HT1080 (cell line): ENCODE measurements at places on chromosomes 6 and 20.

- DNase-seq, result peak; percentile 77
Measured at GRCh38 chr6:106574741-106575458, 54.4 kb downstream of the RTN4IP1 start.

DNA sequence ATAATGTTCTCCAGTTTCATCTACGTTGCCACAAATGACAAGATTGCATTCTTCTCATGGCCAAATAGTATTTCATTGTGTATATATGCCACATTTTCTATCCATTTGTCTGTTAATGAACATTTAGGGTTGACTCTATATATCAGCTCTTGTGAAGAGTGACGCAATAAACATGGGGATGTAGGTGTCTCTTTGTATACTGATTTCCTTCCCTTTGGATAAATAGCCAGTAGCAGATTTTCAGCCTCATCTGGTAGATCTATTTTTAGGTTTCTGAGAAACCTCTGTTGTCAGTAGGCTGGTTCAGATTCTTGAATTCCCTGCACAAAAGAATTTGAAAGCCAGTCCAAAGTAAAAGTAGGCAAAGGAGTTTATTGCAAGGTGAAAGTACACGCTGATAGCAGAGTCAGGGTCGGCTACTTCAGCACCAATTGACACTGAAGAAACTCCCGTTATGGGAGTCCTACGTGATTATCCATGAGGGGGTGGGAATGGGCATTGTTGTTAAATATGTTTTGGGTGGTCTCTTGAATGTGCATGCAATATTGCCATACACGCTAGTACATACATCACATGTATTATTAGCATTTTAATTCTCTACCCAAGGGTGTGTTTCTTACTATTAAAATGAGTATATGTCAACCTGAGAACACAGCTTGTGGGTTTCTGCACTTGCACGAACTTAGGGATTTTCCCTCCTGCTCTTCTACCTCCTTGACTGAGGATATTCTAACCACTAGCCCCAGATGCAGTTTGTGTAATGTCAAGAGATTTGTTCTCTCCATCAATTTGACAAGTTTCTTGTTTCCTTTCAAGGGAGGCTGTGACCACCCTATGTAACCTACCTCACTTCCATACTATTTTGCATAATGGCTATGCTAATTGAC is 14.4 kb upstream of the SLC17A2 start:
- DNase-seq, result no peak

GRCh38 chr6:35850208-35850607 is 45.1 kb downstream of the LHFPL5 start:
- no peak for DNase-seq

DNA sequence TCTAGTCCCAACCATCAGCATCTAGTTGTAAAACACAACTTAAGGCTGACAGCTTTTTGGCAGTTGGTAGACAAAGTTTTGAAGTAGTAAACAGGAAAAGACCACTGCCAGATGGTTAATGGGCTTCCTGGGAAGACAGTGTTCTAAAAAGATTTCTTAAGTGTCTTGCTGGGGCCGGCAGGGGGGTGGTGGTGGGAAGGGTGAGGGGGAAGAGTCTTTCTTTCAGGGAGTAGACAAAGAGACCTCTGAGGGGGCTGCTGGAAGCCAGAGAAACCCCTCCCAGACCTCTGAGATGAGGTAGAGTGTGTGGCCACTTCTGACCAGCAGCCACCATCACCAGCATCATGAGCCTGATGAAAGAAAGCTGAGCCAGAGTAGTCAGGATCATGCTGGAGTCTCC is 784.9 kb downstream of the TENT5A start:
- no peak for DNase-seq

- no peak for DNase-seq
Measured at GRCh38 chr6:22350109-22350508, 53.3 kb upstream of the PRL start.

- DNase-seq, result no peak
Measured at GRCh38 chr6:13398069-13398381, 69.7 kb upstream of the TBC1D7 start.

GRCh38 chr6:7108196-7108963 is 619 bp downstream of the RREB1 start:
- peak; percentile 56 for DNase-seq

DNA sequence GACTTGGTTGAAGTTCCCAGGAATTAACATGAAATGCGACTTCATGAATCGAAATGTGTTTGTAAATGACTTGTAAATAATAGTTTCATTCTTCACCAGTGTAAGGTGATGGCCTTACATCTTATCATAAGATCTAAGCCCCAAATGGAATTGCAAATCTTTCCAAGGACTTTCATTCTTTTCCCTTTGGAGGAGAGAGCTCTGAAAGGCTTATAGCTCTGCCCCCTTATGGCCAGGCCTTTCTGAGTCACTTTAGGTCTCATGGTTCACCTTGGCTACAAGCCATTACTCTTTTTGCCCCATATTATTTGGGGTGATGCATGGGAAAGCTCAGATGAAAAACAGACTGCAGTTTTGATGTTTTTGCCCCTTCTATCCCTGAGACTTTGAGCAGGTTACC is 209.1 kb upstream of the BMP2 start:
- DNase-seq, result no peak

- DNase-seq, result no peak
Measured at GRCh38 chr6:143098054-143098671, 37.5 kb downstream of the AIG1 start.
